Inflammatory macrophage treated with lipopolysaccharide for 1 hour (primary cell): ENCODE measurements at places on chromosomes 13 and 19.

DNA sequence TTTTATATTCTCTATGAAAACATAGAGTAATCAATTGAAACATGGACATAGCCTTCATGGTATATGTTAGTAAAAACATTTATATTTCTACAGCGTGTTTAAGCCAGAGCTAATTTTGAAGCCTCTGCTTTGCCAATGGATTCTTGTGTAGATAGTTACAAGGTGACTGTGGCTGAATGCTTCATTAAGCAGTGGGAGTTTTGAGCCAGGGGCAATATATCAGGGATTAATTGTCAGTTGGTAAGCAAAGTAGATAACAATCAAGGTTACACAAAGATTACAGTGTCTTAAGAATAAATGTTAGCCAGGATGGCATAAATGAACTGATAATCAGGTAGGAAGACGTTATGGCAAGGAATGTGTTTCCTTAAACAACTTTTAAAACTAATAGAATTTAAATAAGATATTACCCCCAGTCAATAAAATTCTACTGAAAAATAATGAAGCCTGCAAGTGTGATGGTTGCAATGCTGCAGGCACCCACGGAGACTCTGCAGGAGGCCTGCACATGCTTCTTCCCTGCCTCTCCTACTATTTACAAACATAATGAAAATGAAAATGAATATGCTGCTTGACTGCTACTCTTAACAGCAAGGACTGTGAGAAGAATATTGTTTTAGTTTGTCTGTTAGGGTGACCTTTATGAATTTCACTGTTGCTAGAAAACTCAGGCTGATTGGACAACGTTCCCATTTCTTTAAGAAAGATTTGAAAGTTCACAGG is 588.5 kb downstream of the GPC5 start:
- DNase-seq = no peak

- peak; percentile 0 for DNase-seq
Measured at GRCh38 chr19:44303976-44304568, 753 bp downstream of the ZNF235 start.

DNA sequence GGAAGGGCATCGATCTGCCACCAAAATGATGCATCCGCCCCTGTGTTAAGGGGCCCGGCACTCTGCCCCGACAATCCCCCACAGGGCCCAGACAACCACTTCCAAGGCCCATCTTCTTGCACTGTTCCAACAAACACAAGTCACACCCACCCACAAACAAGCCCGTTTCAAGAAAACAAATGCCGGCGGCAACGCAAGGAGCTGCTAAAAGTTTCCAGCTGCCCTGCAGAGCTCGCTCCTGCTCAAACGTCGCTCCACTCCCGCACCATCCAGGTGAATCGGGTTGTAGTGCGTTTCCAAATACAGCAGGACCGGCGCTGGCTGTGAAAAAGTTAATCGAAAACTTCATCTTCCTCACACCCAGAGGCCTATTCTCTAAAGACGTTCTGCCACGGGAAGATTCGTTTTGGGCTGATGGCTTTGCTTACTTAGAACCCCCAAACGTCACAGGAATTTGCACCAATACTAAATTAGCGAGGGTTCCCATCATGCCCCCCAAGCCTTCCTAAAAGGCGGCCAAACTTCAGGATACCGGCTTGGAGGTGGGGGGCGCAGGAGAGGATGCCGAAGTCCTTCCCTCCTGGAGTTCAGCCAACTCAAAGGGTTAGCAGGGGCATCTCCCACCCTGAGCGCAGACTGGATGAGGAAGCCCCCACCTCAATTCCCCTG is 107.4 kb upstream of the DOCK9 start:
- no peak for DNase-seq

GRCh38 chr13:44437356-44438233 is 64.0 kb downstream of the SERP2 start:
- DNase-seq = peak; percentile 88

GRCh38 chr19:18932216-18932841 is 8.7 kb downstream of the HOMER3 start:
- DNase-seq = peak; percentile 65

- no peak for DNase-seq
Measured at GRCh38 chr13:102089177-102089576, 312.7 kb downstream of the FGF14 start.

DNA sequence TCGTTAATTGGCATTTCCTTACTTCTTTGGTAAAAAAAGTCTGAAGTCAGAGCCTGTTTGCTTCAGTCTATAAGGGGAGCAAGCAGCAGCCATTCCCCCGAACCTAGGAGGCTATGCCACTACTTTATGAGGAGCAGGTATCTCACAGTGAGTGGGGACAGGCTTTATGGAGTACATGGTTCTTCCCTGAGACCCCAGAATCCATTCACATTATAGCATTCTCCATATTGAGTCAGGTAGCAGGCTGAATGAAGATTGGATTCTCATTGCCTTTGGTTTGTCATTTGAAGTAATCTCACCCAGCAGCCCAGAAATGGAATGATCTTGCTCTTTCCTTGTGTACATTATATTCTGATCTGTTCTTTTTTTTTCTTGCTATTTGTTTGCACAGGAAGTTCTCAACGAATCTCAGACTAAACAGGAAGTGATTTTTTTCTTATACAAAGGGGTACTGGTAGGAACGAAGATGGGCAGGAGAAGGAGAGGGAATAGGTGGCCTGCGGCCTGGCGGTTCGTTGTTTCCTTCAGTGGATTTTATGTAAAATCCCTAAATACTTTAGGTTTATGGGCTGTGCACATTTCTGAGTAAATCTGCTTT is 74.4 kb downstream of the ARHGAP35 start:
- no peak for DNase-seq

GRCh38 chr19:1471515-1472160 is 7.4 kb downstream of the C19orf25 start:
- no peak for DNase-seq

GRCh38 chr19:15836330-15837220 is 21.1 kb upstream of the OR10H1 start:
- DNase-seq = peak; percentile 92

GRCh38 chr13:37690361-37690760 is 91.8 kb upstream of the POSTN start:
- no peak for DNase-seq

GRCh38 chr13:23960566-23961156 is 63.4 kb upstream of the C1QTNF9B start:
- peak; percentile 29 for DNase-seq

DNA sequence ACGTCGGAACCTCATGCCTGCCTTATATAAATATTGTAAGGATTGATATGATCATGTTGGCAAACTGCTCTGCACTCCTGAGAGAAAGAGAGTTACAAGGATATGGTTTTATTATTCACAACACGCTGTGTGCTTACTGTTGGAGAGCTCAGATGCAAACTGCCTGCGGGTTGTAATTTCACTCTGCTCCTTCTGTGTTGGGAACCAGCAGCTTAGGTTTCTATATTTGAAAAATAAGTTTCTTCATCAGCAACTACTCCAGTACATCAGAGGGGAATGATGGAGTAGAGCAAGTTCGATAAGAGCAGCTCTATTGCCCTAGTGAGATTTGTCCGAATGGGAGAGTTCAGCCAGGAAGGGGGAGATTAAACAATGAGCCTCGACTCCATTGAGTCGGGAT is 106.9 kb upstream of the UBL3 start:
- DNase-seq = no peak

GRCh38 chr13:33017323-33017929 is 1.2 kb downstream of the KL start:
- peak; percentile 55 for DNase-seq

GRCh38 chr19:50607874-50608785 is 31.6 kb downstream of the SYT3 start:
- peak; percentile 66 for DNase-seq

DNA sequence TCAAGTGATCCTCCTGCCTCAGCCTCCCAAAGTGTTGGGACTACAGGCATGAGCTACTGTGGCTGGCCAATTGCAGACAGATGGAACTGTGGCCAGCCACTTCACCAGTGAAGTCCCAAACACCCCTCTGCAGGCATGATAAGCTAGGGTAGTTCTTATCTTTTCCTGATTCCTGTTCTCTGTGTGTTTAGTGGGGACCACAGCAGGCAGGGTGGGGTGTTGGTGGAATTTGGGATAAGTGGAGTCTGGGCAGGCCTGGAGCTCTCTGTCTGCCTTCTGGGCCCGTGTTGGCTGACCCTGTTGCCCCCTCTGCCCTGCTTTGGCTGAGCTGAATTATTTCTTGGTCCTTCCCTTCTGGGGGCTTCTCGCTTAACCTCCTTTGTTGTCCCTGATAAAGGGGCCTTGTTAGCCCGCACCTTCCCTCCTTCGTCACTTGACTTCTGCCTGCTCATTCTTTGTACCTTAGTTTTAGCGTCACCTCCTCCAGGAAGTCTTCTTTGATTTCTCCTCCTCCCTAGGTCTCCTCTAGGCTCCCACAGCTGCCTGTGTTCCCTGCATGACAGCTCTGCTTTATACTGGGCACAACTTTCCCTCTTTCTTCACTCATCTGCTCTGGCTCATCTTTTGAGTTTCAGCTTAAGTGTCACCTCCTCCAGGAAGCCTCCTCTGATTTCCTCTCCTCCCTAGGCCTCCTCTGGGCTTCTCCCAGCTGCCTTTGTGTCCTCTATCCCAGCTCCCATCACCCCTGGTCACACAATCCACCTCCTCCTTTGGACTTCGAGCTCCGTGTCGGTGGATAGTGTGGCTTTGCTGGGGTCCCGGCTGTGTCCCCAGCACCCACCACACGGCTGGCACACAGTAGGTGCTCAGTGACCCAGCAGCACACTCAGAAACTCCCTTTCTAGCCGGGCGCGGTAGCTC is 1.7 kb upstream of the NCLN start:
- DNase-seq = no peak

DNA sequence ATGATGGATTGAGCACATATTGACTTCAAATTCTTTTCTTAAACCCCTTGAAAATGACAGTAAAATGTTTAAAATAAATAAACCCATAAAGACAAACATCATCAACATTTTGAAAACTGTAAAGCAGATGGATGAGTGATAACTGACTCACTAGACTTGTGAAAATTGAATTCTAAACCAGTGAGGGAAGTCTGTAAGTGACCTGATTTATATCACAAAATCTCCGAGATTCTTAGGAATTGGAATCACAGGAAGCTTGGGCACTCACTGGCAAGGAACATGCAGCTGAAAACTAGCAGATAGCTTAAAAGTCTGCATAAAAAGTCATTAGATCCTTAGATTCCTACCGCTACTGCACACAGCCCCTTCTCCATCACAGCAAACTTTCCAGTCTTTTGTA is 51.3 kb upstream of the TSC22D1 start:
- no peak for DNase-seq

DNA sequence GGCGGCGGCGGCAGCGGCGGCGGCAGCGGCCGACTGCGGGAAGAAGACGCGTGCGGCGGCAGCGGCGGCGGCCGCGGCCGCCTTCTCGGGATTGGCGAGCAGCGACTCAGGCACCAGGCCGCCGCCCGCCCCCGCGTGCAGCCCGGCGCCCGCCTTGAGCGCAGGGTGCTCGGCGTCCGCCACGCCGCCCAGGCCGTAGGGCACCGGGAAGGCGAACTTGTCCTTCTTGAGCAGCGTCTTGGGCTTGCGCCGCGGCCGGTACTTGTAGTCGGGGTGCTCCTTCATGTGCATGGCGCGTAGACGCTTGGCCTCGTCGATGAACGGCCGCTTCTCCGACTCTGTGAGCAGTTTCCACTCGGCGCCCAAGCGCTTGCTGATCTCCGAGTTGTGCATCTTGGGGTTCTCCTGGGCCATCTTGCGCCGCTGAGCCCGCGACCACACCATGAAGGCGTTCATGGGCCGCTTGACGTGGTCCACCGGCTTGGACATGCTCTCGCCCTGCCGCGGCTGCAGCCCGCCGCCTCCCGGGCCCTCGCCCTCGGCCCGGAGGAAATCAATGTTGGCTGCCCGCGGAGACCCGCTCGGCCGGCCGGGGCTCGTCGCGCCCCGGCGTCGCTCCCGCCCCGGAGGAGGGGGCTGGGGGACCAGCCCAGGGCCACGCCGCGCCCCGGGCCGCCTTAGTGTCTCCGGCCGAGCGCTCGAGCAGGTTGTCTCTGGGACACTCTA is 621 bp downstream of the SOX21 start:
- DNase-seq = no peak

- DNase-seq = no peak
Measured at GRCh38 chr13:38538422-38538821, 148.5 kb upstream of the FREM2 start.

- DNase-seq = peak; percentile 77
Measured at GRCh38 chr19:18173572-18174288, at the start of gene IFI30. IFI30 (plus strand) TSS chr19:18173813; CDS start chr19:18173842, 29 bp downstream.

- no peak for DNase-seq
Measured at GRCh38 chr19:55683449-55684261, 8.6 kb downstream of the EPN1 start.

DNA sequence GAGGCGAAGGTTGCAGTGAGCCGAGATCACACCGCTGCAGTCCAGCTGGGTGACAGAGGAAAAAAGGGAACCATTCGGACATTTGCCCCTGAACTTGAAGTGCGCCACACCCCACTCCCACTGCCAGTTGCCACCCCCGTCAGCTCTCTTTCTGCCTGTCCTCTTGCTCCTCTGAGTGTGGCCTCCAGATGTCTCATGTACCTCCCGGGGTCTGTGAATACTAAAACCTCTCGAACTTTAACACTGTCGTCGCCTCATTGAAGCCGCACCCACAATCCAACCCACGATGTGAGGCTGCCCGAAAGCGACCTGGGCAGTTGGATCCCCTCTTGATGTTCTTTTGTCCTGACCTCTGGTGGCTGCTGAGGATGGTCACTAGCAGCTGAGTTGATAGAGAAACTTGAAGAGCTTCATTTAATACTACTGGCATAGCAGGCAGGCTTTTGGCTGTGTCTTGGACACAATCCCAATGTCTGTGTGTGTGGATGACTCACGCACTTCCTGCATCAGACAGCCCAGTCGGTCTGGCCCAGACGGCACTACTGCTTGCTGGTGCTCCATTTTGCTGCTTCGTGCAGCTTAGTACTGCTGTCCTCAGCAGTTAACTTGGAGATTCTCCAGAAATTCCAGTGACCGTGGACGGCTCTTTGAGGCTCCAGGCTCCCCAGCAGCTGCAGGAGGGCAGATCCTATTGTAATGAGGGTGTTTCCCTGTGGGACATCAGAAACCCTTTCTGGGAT is 4.2 kb downstream of the FPR3 start:
- DNase-seq = peak; percentile 82

GRCh38 chr13:50025436-50025835 is 10.2 kb downstream of the KCNRG start:
- DNase-seq = no peak
